ENCODE measurements at places on chromosomes 3 and 15.

DNA sequence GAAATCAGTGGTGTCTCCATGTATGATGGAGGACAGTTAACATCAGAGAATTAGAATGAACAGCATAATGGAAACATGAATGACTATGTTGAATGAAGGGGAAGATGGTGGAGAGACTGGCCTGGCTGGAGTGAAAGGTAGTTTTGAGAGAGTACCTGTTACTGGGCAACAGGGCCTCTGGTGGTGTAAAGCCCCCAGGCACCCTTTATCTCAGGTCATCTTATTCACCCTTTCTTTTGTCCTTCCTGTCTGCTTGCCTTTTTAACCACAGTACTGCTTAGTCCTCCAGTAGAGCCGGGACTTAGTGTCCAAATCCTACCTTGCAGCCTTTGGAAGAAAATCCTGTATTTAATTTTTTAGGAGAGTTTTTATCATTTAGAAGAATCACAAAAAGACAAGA, 6.2 kb downstream of the IREB2 start:
- DNase-seq = no peak

GRCh38 chr15:64209680-64210334, 47.0 kb upstream of the PPIB start:
- peak; percentile 76 for DNase-seq

DNA sequence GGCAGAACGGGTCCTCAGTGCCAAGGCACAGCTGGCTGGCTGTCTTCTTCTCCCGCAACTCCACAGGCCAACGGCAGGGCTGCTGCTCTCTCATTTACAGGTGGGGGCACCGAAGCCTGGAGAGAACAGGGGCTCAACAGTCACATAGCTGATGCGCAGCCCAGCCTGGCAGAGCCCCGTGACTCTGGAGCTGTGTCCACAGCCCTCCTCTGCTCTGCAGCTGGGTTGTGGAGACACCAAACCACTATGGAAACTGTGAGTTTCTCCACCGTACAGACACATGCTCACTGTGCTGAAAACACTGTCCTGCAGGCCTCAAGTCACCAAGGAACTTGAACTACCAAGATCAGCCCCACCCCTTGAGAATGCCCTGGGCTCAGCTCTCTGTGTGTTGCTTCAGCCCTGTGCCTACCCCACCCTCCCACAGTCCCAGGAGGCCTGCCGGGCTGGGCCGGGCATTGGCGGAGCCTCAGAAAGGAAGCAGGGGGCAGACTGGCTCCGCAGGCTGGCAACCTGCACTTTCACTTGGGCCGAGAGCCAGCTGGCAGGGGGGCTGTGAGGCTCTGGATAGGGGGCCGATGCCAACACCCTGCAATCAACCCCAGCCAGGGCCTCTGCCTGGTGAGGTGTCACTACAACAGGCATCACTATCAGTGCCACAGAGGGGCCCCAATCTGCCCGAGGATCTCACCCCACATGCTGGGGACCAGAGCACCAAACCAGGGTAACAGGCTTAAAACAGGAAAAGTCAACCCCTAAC, 113.7 kb upstream of the RPL32 start:
- DNase-seq = no peak

DNA sequence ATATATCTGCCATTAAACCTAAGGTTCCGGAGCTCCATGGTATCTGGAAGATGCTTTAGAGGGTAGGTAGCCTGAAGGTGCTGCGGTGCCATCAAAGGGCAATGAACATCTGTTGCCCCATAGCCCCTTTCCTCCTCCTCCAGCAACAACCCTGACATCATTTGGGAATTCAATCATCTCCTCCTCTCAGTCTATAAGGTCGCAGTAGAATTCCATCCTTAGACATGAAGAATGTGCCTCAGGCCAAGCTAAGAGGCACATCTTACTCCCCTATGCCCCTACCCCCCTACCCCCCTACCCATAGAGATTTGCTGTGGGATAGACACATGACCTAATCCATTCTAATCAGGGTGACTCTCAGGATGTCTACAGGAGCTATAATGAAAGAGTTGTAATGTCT, 1099.7 kb upstream of the CFAP20DC start:
- DNase-seq = no peak

DNA sequence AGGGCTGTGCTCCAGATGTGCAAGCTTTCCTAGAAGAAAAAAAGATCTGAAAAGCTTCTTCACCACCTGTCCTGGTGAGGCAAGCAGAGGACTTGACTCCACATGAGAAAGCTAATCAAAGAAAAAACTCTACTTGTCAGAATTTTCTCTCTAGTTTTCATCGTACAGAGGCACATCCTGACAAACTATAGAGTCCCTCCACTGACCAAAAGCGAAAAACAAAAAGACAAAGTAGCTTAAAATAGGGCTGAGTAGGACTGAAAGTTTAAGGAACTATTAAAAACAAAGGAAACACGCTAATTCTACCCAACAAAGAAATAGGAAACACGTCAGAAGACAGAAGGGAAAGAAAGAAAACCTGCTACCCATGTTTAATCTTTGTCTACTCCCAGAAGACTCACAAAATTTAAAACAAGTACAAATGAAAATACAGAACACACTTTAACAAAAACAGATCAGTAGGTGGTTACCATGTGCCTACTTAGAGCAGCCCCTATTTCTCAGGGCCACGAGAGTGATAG, 26.5 kb downstream of the NANOGP8 start:
- DNase-seq = no peak

GRCh38 chr15:66494262-66494661, 3.3 kb downstream of the SNAPC5 start:
- no peak for DNase-seq

DNA sequence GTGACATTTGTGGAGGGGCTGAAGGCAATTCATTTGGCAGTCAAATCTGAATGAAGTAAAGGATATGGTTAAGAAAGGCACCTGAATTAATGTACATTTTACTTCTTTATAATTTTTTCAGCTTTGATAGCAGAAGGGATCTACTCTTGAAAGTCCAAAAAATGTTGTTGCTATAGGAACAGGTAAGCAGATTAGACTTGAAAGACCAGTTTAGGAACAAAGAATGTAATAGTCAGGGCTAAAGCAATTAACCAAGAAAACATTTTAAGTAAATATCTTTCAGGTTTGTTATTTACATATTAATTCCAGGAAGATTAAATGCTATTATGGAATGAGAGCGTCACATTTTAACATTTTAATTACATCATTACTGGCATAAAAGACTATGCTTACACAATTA, 1.1 kb downstream of the ATP13A4 start:
- DNase-seq = no peak

- DNase-seq = no peak
Observed at GRCh38 chr15:29097971-29098370, 171.7 kb downstream of the NSMCE3 start.

- no peak for DNase-seq
Observed at GRCh38 chr3:126100634-126101301, 16.8 kb upstream of the SLC41A3 start.

DNA sequence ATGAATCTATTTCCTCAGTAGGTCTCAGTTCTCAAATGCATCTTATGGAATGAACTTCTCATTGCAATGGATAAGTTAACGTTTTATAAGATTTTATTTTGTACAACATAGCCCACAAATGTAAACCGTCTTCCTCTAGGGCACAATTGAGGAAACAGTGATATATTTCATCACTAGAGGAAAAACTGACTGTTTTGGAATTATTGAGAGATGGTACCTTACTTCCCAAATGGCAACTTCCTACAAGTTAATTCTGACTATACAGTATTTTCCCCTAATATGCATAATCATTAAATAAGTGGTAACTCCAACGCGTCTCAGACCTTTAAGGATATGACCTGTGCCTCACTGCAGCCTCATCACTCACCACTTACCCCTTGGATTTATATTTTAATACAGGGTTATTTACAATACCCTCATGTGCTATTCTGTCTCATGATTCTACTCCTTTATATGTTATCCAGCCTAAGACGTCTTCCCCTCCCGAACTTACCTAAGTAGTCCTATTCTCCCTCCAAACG, 13.3 kb downstream of the GABPB1 start:
- DNase-seq = no peak

DNA sequence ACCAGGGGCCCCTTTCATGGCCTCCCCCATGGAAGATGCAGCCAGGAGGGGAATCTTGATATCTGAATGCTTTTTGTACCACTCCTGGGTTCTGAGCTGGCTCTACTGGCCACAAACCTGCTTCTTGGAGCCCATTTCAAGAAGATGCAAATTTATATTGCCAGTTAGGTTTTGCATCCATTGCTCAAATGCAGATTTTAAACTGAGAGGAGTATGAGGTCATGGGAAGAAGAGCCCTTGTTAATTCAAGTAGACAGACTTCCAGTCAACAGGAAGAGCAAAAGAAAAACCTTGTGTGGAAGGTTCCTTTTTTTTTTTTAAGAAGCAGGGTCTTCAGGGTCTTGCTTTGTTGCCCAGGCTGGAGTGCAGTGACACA, 133.5 kb downstream of the PDZRN3 start:
- no peak for DNase-seq

DNA sequence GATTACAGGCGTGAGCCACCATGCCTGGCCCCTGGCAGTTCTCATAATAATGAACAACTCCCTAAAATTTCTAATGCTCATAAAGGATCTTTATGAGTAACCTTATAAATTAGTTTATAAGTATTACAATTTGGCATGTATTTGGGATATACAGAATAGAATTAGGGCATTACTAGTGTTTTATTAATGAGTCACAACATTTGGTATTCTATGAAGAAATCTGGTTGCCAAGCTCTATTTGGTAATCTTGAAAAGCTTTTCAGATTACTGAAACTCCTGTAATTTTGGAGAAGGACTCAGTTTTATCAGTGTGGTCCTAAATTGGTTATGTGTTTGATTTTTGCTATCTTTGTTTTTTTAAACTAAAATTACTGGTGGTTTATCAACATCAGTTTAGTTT, 45.8 kb downstream of the TM6SF1 start:
- DNase-seq = no peak

- DNase-seq = peak; percentile 24
Observed at GRCh38 chr3:155362808-155363689, 69.6 kb upstream of the STRIT1 start.

- no peak for DNase-seq
Observed at GRCh38 chr15:74421302-74422245, 12.2 kb downstream of the SEMA7A start.

DNA sequence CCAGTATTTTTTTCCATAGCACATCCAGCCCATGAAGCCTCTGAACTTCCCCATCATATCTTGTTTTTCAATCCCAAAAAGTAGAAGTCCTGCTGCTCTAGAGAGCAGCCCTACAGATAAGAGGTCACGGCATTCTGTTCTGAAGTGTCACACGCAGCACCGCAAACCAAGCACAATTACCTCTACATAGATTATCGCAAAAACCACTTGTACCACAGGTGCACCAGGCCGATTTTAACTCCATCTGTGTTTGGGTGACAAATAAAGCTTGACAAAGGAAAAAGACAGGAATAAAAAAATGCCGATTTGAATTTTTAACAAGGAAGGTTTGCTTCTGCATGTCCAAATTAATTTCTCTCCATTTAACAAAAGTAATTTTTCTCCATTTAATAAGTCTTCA, 113.7 kb downstream of the MYO5A start:
- DNase-seq = no peak

DNA sequence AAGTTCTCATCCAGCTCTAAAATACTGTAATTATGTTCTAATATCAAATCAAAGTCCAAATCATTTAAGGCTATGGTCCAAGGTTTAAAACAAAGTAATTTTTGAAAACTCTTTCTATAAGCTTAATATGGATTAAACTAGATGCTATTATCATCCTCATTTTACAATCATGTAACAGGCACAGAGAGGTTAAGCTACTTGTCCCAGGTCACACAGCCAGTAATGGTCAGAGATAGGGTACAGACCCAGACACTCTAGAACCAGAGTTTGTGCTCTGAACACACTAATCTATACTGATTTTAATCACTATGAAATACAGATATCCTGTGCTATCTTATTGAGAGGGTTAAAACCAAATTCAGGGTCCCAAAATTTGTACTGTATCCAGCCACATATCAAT, 44.8 kb downstream of the DENND4A start:
- DNase-seq = no peak

- no peak for DNase-seq
Observed at GRCh38 chr3:50136714-50137405, 18.3 kb upstream of the SEMA3F start.

DNA sequence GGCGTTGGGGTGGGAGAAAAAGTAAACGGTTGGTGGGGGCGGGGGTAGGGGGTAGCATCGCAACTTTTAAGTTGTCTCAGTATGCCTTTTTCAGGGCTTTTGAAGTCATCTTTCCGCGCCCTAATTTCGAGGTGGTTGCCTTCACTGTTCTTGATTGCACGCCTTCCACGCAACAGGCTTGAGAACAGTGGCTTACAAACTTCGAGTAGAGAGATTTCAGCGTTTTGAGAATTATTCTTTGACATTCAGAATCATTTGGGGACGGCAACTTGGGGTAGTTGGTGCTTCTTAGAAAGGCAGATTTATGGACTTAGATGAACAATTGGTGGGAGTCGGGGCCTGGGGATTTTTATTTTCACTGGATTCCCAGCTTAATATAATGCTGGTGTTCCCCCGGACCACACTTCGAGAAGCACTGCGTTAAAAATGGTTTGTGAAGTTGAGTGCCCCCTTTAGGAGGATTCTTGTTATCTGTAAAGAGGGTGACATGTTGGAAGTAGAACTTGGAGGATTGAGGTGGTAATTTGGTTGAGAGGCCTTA, 880 bp downstream of the PPP4R2 start:
- DNase-seq = peak; percentile 60

GRCh38 chr3:50375258-50375931, 16.1 kb upstream of the TMEM115 start:
- DNase-seq = no peak

DNA sequence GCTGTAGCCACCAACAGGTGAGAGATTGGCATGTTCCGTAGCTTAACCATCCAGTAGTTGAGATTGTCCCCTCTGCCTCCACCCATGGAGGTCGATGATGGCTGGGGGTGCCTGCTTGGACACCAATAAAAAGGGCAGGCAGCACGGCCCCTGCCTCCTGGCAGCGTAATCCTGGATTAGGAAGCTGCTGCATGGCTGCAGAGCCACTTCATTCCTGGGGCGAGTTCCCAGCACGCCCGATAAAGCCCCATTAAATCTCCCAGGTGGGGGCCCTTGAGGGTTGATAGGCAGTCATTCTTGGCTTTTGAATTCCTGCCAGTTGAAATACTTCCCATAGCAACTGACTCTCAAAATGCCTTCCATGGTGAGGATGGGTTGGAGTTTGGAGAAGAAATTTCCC, 67.8 kb downstream of the PLXNA1 start:
- DNase-seq = no peak

DNA sequence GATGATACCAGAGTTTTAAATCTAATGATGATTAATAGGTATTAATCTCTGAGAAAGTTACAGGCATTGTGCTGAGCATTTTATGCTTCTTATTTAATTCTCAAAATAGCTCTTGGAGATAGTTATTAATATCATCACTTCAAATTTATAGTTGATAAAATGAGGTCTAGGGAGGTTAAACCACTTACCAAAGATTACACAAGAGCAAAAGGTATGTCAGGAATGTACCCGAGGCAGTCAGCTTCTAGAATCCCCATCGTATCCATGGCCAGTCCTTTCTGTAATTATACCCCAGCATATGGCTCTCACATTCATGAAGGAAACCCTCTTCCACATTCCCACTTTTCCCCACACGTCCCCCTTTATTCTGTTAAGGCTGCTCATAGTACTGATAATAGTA, 421.3 kb downstream of the PYDC2 start:
- no peak for DNase-seq
